ENCODE measurements at places on chromosomes 4 and X. TPM values are rescaled to one million over a fixed set of nuclear protein-coding genes. Genes with fewer than 3 reads are reported as not detected.

DNA sequence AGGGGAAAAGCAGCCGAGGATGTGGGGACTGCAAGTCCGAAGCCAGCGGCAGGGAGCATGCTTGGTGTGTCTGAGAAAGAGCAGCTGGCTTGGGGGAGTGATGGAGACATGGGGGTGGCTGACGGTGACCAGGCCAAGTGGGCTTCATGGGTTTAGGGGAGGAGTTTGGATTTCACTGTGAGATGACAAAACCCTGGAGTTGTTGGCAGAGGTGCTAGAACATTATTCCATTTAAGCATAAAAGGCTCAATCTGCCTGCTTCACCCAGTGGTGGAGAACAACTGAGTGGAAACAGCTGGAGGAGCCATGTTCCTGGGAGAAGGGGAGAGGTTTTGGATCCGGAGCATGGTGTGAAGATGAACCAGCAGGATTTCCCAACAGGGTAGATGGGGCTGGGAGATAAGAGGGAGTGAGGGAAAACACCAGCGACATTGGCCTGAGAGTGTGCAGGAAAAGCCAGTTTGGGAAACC, 318.0 kb upstream of the TAPT1 start:
- no peak overlapping the region for H3K27ac ChIP-seq
- no peaks in the 10 kb centered on the region for H3K4me1 ChIP-seq
- H3K4me3 ChIP-seq: no peak overlapping the region
- no peaks in the 10 kb centered on the region for H3K36me3 ChIP-seq

GRCh38 chrX:136666088-136666487, 18.1 kb downstream of the CD40LG start:
- no peak overlapping the region for H3K4me3 ChIP-seq
- H3K27me3 ChIP-seq: no peaks in the 10 kb centered on the region
- peak overlapping the region; percentile 10 for H3K27ac ChIP-seq

Gene TGIF2LX
- polyA plus RNA-seq: not detected

Gene GLRA3
- polyA plus RNA-seq: not detected

DNA sequence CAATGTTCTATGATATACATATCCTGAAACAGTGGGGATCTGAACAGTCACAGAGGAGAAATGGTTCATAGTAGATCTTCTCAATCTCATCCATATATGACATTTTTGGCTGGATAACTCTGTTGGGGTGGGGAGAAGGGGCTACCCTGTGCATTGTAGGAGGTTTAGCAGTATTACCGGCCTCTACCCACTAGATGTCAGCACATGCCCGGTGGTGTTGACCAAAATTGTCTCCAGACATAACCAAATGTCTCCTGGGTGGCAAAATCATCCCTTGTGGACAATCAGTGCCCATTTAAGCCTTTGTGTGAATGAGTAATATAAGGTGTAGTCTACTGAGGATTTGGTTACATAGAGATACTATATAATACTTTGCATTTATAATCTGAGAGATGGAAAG, 89.9 kb downstream of the PLS3 start:
- H3K4me1 ChIP-seq: no peaks in the 10 kb centered on the region
- H3K4me3 ChIP-seq: no peak overlapping the region
- H3K36me3 ChIP-seq: no peaks in the 10 kb centered on the region
- H3K27me3 ChIP-seq: no peaks in the 10 kb centered on the region

DNA sequence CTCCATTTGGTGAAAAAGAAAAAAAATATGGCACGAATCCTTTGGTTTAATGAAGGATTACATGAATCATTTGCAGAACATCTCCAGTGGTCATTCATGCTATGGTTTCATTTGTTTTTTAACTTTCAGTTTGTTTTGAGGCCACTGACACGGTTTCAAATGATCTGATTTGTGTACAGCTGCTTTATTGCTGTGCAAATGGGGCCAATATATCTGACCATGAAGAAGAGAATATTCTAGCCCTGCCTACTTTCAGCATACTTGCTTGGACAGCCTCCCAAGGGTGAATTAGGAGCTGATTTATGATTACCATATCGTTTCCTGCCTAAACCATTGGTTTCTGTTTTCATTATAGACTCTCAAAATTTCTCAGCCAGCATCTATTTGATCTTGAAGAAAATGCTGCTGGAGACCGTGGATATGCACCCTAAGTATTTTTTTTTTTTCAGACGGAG, 30.7 kb downstream of the SPARCL1 start:
- H3K27me3 ChIP-seq: no peaks in the 10 kb centered on the region
- H3K4me1 ChIP-seq: peaks cover 3% of the 10 kb centered on the region
- DNase-seq: no peak
- H3K27ac ChIP-seq: no peak overlapping the region
- H3K36me3 ChIP-seq: no peaks in the 10 kb centered on the region

Gene VCX2
- polyA plus RNA-seq: not detected

DNA sequence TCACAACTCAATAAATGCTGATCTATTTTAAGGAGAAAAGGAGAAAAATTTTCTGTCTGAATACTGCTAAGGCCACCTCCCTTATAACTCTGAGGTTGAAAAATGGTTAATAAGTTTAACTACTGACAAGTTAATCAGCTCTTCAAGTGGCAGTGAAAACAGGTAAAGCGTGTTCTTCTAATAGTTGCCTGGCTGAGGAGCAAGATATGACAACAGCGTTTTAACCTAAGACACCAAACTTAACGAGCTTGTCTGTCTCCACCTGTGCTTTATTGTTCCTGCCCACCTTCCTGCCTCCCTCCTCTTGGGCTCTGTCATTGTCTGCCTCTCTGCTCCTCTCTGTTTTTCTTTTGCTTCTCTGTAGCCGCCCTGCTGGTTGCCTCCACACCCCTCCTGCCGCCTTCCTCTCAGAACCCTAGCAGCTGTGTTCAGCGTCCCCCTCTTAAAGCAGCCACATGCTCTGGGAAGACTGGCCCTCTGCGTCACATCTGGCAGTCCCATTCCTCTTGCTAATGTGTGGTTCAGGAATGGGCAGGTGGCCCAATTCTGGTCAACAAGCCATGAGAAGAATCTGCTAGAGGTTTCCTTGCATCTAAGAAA, 4.3 kb upstream of the TSPAN5 start:
- peaks cover 62% of the 10 kb centered on the region for H3K4me1 ChIP-seq
- H3K27ac ChIP-seq: peak overlapping the region; percentile 76
- no peaks in the 10 kb centered on the region for H3K36me3 ChIP-seq
- no peaks in the 10 kb centered on the region for H3K27me3 ChIP-seq

Gene OPRPN
- not detected for polyA plus RNA-seq

Gene RAB40AL
- not detected for polyA plus RNA-seq

DNA sequence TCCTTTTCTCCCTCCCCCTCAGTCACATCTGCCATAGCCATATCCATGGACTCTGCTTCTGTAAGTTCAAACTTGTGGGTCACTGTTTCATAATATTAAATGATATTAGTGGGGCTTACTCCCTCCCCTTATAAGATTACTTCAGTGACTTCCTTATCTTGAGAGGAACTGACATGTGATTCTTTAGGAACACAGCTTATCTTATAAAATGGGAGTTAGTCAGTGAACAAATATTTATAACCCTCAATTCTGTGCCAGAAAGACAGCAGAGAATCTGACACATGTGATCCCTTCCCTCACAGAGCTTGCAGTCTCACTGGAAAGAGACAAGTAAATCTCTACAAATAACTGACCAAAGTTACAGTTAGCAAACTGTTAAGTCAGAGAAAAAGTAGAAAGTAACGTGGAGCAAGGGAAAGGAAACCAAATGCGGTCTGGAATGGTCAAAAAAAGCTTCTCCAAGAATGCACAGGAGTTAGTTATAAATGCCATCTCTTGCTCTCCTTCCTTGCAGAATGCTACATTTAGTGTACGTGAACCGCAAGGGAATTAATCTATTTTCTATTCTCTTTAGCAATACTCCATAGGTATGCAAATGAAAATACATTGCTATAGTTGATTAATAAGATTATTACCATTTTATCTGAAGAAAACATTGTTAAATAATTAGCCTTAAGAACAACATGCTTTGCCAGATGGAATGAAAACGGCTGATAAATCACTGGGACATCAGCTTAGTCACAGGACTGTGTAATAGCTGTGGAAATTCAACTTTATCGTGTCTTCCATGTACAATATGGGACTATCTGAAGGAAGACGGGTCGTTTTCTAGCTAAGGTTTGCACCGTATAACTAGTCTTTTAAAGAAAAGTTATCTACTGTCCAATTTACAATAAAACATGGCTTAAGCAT, 29.0 kb downstream of the SGMS2 start:
- no peak overlapping the region for H3K27ac ChIP-seq
- no peaks in the 10 kb centered on the region for H3K36me3 ChIP-seq
- H3K4me1 ChIP-seq: no peaks in the 10 kb centered on the region
- H3K4me3 ChIP-seq: no peak overlapping the region

Gene TLR7
- not detected for polyA plus RNA-seq

GRCh38 chr4:83644677-83645659, 109.1 kb downstream of the GPAT3 start:
- peak; percentile 52 for DNase-seq
- H3K27ac ChIP-seq: no peak overlapping the region
- no peak overlapping the region for H3K4me3 ChIP-seq
- no peaks in the 10 kb centered on the region for H3K36me3 ChIP-seq
- no peaks in the 10 kb centered on the region for H3K4me1 ChIP-seq
- H3K27me3 ChIP-seq: no peaks in the 10 kb centered on the region

DNA sequence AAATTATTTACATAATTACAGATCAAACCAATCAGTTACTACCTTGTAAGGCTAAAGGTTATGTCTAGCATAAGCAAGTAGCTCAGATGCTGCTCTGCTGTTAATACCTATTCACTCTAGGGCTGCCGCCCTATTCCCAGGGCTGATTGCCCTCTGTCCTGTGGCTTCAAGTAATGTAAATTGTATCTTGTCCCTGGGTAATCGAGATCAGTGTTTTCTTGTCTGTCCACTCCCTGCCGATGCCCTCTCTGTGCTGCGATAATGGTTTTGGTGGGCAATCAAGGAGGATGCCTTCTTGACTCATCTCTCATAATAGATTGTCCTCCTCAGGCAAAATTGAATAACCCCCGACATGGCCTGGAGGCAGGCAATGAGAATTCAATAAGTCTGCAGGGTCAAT, 641.0 kb upstream of the PITX2 start:
- H3K27me3 ChIP-seq: no peaks in the 10 kb centered on the region
- no peaks in the 10 kb centered on the region for H3K36me3 ChIP-seq
- DNase-seq: peak; percentile 28
- no peak overlapping the region for H3K27ac ChIP-seq
- no peaks in the 10 kb centered on the region for H3K4me1 ChIP-seq

GRCh38 chr4:123327846-123328429, 68.7 kb upstream of the SPRY1 start:
- no peak for DNase-seq
- H3K4me3 ChIP-seq: no peak overlapping the region
- H3K4me1 ChIP-seq: no peaks in the 10 kb centered on the region
- H3K36me3 ChIP-seq: no peaks in the 10 kb centered on the region
- H3K27me3 ChIP-seq: no peaks in the 10 kb centered on the region

DNA sequence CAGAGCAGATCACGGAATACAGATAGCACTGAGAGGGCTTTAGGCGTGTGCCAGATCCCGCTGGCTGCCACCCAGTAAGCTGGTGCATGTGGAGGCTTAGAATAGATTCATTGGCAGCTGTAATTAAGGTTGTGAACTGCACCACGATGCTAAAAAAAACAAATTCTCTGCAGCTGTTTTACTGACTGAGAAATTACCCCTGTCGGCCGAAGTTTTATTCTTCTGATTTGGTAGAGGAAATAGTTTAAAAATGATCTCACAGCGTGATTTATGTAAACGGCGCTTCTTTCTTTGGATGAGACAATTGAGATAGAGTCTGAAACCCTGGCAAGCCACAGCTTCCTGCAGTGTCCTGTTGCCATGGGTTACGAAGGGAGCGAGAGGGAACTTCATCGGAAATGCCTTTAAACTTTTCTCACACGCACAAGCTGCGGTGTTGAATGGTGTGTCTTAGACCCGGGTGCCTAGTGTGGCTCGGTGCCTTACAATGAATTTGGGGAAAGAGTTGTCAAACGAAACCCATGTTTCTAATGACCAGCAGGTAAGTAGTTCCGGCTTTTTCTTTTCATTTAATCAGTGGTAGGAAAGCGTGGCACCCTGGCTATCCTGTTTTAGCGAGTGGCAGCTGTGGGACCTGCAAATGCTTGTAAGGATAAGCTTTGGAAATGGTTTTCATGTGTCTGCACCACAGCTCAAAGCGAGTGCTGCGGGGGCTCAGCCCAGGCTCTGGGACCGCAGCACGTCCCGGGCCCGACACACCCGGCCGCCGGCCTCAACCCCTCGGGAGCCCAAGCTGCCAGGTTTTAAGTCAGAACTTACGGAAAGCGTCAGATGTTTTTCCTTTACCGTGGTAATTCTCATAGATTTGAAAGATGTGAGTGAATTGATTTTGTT, 71.7 kb upstream of the HGFAC start:
- H3K4me1 ChIP-seq: peaks cover 32% of the 10 kb centered on the region
- DNase-seq: peak; percentile 77
- H3K36me3 ChIP-seq: no peaks in the 10 kb centered on the region
- H3K27me3 ChIP-seq: no peaks in the 10 kb centered on the region
- H3K4me3 ChIP-seq: peak overlapping the region; percentile 23
- no peak overlapping the region for H3K27ac ChIP-seq

Gene RBM47
- polyA plus RNA-seq: 0.26 TPM

Gene WDFY3
- polyA plus RNA-seq: 1.2 TPM

DNA sequence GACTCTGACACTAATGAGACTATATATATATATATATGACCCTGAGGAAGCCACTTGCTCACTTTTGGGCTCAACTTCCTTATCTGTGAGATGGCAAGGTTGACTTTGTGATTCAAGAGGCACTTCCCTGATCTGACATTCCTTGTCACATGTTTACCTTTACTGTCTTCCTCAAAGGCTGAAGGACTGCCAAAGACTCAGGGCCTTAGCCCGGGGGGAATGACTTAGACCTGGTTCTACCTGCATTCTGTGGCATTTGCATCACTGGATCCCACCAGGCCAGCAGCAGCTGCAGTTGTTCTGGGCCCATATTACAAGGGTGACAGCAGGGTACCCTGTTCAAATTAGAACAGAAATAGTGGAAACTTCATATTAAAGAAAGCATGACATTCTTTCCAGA, 3.1 kb upstream of the HS6ST2 start:
- no peak overlapping the region for H3K27ac ChIP-seq
- H3K4me1 ChIP-seq: no peaks in the 10 kb centered on the region
- no peaks in the 10 kb centered on the region for H3K27me3 ChIP-seq
- no peaks in the 10 kb centered on the region for H3K36me3 ChIP-seq
- no peak for DNase-seq
- no peak overlapping the region for H3K4me3 ChIP-seq

DNA sequence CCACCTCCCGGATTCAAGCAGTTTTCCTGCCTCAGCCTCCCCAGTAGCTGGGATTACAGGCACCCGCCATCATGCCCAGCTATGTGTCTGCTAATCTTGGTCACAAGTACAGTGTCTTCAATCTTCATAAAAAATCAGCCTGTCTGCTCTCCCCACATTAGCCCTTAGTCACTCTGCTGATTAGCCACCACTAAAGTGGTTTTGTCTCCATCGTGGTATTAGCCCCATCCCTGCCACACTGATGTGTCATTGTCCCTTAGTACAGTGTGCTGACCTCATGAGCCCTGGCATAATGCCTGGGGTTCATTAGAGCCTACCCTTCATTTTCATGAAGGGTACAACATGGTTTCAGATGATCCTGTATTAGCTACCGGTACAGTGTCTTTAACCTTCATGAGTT, 49.9 kb downstream of the ZNF157 start:
- no peak overlapping the region for H3K4me3 ChIP-seq
- H3K36me3 ChIP-seq: no peaks in the 10 kb centered on the region
- no peaks in the 10 kb centered on the region for H3K4me1 ChIP-seq
- DNase-seq: no peak

Gene LDB2
- not detected for polyA plus RNA-seq

Gene SLC2A9
- 0.43 TPM for polyA plus RNA-seq

Gene IL2
- 0.57 TPM for polyA plus RNA-seq

Gene STARD8
- 0.14 TPM for polyA plus RNA-seq

Gene PRRG3
- polyA plus RNA-seq: not detected

Measured in CD4-positive, alpha-beta memory T cell (primary cell).